ENCODE measurements at places on chromosomes 6 and 20. TPM values are rescaled to one million over a fixed set of nuclear protein-coding genes. Genes with fewer than 3 reads are reported as not detected.

The LRP11 gene
- 15.5 TPM for polyA plus RNA-seq

GRCh38 chr6:128206610-128207426 lies 306.0 kb upstream of the THEMIS start:
- no peak for DNase-seq

DNA sequence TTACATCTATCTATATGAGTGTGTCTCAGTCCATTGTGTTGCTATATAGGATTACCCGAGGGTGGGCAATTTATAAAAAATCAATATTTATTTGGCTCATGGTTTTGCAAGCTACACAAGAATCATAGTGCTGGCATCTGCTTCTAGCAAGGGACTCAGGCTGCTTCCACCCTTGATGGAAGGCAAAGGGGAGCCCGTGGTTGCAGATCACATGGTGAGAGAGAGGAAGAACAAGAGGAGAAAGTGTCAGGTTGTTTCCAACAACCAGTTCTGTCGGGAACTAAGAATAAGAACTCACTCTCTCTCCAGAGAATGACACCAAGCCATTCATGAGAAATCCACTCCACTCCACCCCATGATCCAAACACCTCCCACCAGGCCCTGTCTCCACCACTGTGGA lies 48.2 kb upstream of the TENT5A start:
- no peak for DNase-seq

GRCh38 chr20:7940341-7940740 lies at the start of gene HAO1:
TSS of gene HAO1 (minus strand) at chr20:7940458. CDS start at chr20:7940422, 36 bp downstream.
- no peak for DNase-seq

DNA sequence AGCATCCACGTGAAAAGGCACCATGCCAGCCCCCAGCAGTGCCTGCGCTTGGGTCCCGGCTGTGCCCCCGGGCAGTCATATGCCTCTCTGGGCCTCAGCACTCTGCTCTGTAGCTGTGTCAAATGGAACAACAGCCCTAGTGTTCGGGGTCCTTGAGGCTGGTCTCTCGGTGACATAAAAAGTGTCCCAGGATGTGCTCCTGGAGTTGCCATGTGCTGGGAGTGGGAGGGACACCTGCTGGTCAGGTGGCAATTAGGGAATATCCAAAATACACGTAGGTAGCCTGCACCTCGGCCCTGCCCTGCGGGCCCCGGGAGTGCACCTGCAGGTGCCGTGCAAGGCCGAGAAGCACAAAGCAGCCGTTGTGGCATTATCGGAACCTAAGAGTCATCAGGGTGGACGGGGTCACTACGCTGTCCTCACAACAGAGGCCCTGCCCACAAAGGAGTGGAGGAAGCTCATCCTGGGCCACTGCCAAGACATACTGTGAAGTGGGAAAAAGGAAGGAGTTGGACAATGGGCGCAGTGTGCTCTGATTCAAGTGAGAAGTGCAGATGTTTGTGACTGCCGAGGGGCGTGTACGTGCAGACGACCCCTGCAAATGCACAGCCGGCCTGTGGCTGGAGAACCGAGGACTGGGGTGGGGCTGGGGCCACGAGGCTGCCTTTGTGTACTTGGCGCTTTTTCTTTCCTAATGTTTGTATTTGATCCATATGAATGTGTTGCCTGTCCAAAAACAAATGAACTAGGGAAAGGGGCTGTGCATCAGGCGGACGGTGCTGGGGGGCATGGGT lies 24.6 kb downstream of the SLCO4A1 start:
- DNase-seq: no peak

GRCh38 chr6:90434094-90434493 lies 137.5 kb upstream of the BACH2 start:
- DNase-seq: no peak

The DYNLT2 gene
- polyA plus RNA-seq: 0.30 TPM

GRCh38 chr6:55058682-55059081 lies 115.6 kb upstream of the HCRTR2 start:
- no peak for DNase-seq

DNA sequence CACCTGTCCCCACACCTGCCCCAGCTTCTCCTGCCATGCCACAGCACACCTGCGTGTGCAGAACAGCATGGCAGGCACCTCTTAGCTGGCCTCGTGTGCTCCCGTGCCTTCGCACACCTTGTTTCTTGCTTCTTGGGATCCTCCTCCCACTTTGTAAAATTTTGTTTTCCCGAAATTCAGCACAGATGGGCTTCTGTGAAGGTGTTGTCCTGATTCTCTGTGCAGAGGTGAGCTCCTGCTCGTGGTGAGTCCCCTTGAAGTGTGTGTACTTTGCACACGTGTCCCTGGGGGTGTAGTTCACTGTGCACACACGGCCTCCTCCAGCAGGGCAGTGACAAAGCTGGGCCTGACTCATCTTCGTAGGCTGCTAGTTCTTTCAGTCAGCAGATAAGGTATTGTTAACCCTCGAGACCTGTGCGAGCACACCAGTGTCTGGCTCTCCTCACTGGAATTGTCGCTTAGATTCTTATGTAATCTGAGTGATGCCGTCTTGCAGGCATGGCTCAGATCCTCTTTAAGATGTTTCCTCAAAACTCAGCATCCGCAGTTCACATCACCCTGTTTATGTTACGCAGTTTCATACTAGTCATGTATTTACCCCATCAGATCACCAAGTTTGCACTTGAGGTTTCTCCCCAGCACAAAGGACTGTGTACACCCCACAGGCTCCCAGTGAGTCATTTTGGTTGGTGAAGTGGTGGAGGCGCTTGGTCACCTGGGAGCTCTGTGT lies 77.7 kb downstream of the CDYL start:
- no peak for DNase-seq

The RPP21 gene
- polyA plus RNA-seq: 102 TPM

The GRIK2 gene
- not detected for polyA plus RNA-seq
